ENCODE measurements at places on chromosomes 7 and 10.
A peak's percentile ranks its signal among the peaks of the same experiment; 100 is the strongest.

DNA sequence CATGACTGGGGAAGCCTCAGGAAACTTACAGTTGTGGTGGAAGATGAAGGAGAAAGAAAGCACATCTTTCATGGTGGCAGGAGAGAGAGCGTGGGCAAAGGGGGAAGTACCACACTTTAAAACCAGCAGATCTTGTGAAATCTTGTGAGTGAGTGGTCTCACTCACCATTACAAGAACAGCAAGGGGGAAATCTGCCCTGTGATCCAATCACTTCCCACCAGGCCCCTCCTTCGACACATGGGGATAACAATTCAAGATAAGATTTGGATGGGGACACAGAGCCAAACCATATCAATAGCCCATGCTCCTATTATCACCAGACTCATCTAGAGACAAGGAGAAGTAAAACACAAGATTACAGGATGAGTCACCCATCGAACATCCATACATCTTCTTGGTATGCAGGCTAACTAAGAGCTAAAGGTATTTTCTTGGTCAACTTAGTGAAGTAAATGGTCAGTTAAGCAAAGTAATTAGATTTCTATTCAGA lies 55.3 kb upstream of the YAE1 start:
- no peak for DNase-seq

DNA sequence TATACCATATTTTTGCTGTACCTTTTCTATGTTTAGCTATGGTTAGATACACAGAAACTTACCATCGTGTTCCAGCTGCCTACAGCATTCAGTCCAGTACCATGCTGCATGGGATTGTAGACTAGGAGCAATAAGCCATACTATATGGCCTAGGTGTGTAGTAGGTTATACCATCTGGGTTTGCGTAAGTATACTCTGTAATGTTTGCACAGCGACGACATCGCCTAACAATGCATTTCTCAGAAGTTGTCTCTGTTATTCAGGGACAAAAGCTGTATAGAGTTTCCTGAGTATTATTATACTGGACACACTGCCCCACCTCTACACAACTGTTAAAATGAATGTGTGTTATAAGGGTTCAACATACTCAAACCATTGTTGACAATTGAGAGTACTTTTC lies 93.8 kb upstream of the MKI67 start:
- no peak for DNase-seq

DNA sequence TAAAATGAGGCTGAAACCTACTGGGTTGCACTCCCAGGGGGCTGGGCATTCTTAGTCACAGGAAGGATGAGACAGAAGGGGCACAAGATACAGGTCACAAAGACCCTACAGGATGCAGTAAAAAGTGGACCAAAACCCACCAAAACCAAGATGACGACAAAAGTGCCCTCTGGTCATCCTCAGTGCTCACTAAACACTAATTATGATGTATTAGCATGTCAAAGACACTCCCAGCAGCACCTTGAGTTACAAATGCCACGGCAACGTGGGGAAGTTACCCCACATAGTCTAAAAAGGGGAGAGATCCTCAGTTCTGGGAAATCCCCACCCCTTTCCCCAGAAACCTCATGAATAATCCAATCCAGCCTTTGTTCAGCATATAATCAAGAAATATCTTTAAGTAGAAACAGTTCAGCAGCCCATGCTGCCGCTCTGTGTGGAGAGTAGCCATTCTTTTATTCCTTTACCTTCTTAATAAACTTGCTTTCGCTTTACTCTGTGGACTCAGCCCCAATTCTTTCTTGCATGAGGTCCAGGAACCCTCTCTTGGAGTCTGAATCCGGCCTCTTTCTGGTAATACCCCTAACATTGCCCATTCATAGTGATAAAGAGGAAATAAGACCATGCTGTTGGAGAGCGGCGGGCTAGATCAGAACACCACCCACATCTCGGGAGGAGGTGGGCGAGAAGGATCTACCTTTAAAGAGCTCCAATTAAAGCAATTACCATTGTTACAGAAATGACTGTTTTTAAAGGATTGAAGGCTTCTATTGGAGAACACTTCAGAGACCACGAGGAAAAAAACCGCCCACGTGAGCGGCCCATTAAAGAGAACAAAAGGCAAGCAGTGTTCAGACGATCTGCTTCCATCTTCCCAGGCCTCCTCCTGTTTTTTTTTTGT lies 170.9 kb downstream of the USP6NL start:
- peak; percentile 14 for DNase-seq

GRCh38 chr10:75117995-75118394 lies 6.5 kb downstream of the SAMD8 start:
- DNase-seq = no peak

GRCh38 chr7:43799605-43800004 lies 41.1 kb downstream of the BLVRA start:
- DNase-seq = no peak

GRCh38 chr10:61750943-61751471 lies 88.3 kb downstream of the CABCOCO1 start:
- DNase-seq = peak; percentile 47

GRCh38 chr7:12290761-12291160 lies 79.7 kb downstream of the TMEM106B start:
- DNase-seq = no peak

GRCh38 chr7:23022851-23023250 lies 8.9 kb upstream of the HYCC1 start:
- DNase-seq = no peak

DNA sequence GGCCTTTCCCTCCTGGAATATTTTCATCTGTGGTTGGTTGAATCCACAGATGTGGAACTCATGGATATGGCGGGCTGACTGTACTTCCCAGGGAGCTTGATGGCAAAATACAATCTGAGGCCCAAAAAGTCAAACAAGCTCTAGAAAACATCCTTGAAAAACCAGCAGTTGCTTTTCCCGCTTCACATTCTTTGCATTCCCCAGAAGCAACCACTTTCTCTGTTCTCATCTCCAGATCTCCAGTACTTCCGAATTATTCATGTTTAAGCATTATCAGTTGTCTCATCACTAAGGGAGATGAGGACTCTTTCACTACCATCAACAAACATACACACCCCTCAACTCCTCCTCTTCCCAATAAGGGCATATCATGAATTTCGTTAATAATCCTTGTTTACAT lies 55.3 kb downstream of the KIF5B start:
- DNase-seq = no peak

GRCh38 chr7:145928937-145929336 lies 187.7 kb upstream of the CNTNAP2 start:
- no peak for DNase-seq

DNA sequence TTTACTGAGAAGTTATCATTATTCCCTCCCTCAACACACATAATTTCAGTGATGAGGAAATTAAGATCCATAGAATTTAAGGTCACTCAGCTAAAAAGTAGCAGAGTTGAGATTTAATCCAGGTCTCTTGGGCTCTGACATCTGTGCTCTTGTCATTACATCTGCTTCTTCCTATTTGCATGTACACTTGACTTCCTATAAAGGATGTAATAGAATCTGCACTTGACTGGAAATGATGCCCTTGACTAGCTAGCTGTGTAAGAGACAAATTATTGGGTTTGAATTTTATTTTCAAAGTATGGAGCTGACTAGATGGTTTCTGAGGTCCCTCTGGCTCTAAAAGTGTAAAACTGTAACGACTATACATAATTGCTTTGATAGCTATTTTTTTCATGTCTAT lies 59.5 kb downstream of the AGK start:
- DNase-seq = no peak

GRCh38 chr7:137953043-137953664 lies 48.7 kb downstream of the CREB3L2 start:
- DNase-seq = no peak

DNA sequence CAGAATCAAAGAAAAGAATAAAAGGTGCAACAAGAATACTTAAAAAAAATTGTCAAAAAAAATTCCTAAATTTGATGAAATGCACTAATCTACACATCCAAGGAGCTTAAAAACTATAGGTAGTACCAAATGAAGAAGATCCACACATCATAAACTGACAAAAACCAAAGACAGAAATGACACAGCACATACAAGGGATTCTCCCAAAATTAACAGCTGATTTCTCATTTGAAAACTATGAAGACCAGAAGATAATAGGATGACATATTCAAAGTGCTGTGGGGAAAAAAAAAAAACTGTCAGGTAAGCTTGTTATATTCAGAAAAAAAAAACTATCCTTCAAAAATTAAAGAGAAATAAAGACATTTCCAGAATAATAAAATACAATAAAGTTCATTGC lies 618.2 kb downstream of the TNS3 start:
- DNase-seq = no peak

DNA sequence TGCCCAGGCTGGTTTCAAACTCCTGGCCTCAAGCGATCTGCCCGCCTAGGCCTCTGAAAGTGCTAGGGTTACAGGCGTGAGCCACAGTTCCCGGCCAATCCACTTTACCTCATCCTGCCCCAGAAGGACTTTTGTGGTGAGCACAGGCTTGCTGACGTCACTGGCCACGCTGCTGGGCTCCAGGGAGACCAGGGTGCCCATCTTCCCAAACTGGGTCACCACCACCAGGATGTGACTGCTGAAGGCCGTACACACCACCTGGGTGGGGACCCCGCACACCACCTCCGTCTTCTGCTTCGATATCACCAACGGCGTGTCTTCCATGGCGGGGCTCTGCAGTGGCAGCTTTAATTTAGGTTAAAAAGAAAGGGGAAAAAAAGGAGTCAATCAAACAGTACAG lies 816 bp downstream of the PSMG3 start:
- no peak for DNase-seq

GRCh38 chr7:155145477-155146255 lies 75.5 kb downstream of the HTR5A start:
- DNase-seq = no peak

GRCh38 chr10:27638071-27638750 lies 107.4 kb downstream of the MKX start:
- no peak for DNase-seq

GRCh38 chr10:60555700-60556099 lies 166.0 kb upstream of the ANK3 start:
- no peak for DNase-seq

DNA sequence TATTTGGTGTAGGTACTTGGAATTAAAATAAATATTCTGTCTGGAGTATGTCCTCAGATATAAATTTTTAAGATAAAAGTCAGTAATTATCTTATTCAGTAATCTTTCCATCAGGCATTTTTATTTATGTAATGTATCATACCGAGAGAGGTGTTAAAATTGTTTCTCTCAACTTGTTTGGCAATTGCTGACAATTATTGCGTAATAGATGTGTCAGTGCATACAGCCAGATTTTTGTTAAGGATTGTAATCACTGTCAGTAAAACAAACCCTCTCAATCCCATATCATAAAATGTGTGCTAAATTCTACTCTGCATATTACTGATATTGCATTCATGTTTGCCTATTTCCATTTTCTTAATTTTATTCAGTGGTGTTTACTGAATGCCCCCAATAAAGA lies 69.2 kb downstream of the CNTNAP2 start:
- no peak for DNase-seq

Data from NCI-H1436 (cell line).